ENCODE measurements at places on chromosomes 1 and 21. TPM values are rescaled to one million over a fixed set of nuclear protein-coding genes. Genes with fewer than 3 reads are reported as not detected.

KIF21B gene
- total RNA-seq: 19.4 TPM

KIF26B gene
- total RNA-seq: 1.2 TPM

LCE1B gene
- not detected for total RNA-seq

PADI4 gene
- 0.27 TPM for total RNA-seq

PAPPA2 gene
- total RNA-seq: 0.27 TPM
